ENCODE measurements at places on chromosomes 4 and X.
A peak's percentile ranks its signal among the peaks of the same experiment; 100 is the strongest.

GRCh38 chr4:121690001-121690400 is 6.8 kb downstream of the ANXA5 start:
- DNase-seq: no peak

- peak; percentile 58 for DNase-seq
These were observed 74.1 kb downstream of the NBDY start for GRCh38 chrX:56802921-56803849.

DNA sequence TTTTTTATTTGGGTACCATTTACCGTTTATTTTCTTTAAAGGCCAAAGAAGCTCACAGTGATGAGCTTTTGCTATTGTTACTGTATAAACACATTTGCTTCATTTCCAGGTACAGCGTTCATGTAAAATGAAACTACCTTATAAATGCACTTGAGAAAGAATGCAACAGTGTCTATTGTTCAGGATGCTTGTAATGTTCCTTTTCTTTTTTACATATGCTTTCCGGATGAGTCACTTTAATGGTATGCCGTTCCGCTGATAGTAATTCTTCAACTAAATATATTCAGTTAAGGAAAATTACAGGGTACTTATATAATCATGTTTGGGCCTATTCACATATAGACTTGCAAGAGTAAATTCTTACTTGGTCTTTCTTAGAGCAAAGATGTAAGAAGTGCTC is 354.9 kb downstream of the RPA4 start:
- no peak for DNase-seq

GRCh38 chrX:28697732-28698131 is 110.5 kb downstream of the IL1RAPL1 start:
- DNase-seq: no peak

GRCh38 chrX:42027367-42028000 is 104.1 kb upstream of the CASK start:
- no peak for DNase-seq

DNA sequence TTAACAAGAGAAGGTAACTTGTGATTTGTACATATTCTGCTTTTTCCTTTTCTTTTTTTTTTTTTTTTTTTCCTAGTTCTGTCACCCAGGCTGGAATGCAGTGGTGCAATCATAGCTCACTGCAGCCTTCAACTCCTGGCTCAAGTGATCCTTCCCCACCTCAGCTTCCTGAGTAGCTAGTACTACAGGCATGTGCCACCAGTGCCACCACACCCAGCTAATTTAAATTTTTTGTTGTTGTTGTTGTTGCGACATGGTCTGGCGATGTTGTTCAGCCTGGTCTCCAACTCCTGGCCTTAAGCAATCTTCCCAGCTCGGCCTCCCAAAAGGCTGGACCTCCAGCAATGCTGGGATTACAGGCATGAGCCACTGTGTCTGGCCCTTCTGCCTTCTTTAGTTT is 1.5 kb upstream of the TACR3 start:
- no peak for DNase-seq

DNA sequence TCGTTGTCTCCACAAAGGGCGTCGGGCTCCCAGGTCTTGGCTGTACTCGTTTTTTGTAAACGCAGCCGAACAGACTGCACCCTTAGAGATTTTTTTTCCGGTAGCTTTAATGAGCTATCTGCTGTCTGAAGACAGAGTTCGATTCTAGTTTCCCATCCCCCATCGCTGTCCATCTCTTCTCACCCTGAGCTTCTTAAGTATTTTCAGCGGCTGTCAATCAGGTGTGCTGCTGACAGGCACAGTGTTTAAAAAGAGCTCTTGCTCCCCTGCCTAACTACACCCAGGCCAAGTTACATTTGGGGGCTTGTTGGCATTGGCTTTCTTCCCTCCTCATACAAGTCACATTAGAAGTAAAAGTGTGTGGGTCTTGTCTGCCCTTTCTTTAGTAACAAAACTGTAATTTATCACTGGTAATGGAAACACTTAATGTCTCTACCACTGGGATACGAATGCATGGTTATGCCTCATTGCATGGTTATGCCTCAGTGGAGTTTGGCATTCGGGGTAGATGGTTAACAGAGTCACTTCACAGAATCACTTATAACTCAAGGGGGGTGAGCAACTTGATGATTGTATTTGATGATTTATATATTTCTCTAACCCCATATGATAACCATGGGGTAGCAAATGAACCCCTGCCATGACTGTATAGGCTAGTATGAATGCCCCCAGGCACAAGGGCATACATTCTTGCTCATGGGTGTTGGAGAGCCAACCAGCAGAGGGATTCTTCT is 1.4 kb upstream of the ARHGAP6 start:
- no peak for DNase-seq

DNA sequence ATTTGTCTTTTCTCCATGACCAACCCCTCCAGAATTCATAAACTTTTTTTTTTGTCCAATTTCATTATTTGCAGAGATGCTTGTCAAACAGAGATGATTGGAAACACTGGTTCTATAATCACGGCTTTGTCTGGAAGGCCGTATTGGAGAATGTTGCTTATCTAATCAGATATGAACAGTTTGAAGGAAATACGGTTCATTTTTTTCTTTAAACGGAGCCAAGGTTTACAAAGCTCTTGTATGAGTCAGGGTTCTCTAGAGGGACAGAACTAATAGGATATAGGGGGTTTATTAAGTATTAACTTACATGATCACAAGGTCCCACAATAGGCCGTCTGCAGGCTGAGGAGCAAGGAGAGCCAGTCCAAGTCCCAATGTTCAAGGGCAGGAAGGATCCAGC is 1415.8 kb downstream of the C4orf33 start:
- DNase-seq: no peak

- no peak for DNase-seq
These were observed 74.2 kb downstream of the FREM3 start for GRCh38 chr4:143626134-143626911.

- no peak for DNase-seq
These were observed 32.9 kb upstream of the HGFAC start for GRCh38 chr4:3408793-3409330.

All from effector memory CD4-positive, alpha-beta T cell (primary cell).